ENCODE measurements at places on chromosomes 12 and 14.

DNA sequence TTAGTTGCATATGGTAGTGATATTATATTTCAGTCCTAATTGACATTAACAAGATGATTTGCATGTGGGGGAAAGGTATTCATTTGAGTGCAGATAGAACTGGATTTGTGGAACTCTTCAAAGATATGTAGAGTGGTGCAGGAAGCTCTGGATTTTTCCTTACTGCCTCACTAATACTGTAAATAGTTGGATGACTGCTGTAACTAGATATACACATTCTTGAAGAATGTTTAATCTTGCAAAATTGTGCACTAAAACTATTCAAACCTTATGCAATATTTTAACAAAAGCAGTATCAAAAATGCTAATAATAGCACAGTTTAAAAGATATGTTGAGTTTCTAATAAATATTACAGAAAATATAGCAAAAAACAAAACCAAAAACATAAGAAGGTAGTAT lies 43.1 kb upstream of the ATF7IP start:
- peak; percentile 70 for DNase-seq

DNA sequence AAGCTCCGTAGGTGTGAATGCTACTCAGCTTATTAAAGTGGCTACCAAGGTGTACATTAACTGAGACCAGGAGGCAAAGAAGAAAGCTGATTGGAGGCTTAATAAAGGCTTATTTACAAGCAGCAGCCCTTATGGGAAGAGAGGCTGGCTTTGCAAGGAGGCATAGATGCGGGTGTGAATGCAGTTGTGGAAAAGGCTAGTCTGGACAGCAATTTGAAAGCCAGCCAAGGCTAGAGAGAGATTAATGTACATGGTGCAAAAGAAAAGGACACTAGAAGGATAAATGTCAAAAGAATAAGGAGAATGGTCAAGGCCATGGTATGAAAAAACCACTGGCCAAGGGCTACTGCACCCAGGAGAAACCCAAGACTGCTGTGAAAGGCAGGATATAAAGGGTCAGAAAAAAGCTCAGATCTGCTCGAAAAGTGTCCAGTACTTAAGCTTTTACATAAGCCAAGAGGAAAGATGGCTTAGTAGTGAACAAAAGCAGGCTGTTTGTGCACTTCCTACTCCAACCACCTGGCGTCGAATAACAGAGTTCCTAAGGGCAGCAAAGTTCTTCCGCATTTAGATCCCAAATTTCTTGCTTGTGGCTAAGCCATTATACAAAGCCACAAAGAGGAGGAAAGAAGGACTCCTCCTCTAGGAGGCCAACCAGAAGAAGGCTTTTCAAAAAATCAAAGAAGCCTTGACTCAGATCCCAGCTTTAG lies 24.0 kb downstream of the KLRK1 start:
- peak; percentile 34 for DNase-seq

DNA sequence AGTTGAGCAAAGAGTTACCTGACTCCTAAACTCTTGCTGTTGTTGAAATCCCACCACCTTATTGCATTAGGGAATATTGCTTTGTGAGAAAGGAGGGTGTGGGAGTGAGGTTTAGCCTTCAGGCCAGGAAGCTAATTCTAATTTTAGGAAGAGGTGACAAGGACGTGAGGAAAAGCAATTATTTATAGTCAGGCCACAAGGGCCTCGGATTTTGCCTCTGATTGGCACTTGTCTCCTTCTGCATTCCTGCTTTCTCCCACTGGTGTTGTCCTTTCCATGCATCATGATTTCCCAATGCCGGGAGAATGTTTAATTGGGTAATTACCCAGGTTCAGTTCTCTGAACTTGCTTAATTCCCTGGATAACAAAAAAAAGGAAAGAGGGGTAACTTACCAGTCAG lies 37.9 kb upstream of the SLC38A2 start:
- no peak for DNase-seq

GRCh38 chr14:65465584-65465983 lies 53.1 kb downstream of the FUT8 start:
- no peak for DNase-seq

DNA sequence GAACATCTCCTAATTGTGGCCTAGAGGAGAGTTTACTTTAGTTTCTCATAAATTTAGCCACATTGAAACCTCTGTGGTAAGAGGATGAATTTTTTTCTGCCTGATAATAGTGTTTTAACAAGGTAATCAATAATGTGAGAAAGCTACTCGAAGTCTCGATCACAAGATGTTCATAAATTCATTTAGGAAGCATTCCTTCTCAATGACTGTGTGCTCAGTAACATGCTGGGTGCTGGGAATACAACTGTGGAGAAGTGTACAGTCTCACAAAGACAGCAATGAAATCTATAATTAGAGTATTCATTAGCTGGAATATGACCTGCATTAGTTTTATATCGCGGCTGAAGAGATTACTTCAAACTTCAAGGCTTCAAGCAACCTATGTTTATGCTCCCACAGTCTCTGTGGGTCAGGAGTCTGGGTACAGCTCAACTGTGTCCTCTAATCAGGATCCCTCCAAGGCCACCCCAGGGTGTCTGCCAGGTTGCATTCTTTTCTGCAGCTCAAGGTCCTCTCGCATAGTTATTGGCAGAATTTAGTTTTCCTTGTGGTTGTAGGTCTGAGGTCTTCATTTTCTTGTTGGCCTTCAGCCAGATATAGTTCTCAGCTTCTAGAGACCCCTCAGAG lies 167.6 kb downstream of the ANO4 start:
- peak; percentile 20 for DNase-seq

DNA sequence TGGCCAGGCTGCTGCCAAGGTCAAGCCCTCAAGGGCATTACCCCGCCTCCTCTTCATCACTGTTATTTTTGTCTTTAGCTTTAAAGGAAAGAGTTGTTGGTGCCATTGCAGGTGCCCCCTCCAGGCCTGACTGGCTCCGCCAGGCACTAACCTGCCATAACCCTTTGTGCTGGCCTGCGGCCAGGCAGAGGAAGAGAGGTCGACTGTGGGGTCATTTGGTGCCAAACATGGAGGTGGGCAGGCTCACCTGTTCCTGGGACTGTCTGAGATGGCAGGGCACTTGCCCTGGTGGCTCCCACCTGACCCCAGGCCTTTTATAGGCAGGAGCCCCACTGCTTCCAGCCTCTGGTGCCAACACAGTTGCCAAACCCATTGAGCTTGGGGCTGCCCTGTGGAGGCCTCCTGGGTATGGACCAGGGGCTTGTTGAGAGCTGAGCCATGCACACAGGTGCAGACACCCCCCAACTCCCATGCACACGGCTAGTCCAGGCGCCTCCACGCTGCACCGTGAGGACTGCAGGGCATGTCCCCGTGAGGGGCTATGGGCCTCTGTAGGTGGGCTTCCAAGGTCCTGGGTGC lies 29.4 kb upstream of the PLD4 start:
- DNase-seq: no peak

DNA sequence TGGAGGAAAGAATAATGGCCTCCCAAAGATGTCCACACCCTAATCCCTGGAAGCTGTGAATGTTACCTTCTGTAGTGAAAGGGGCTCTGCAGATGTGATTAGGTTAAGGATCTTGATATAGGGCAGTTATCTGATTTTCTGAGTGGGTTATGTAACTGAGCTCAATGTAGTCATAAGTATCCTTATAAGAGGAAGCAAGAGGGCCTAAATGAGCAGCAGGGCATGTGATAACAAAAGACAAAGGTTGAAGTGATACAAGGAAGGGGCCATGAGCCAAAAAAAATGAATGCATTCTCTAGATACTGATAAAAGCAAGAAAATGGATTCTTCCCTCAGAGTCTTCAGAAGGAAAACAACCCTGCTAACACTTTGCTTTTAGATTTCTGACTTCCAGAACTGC lies 78.8 kb downstream of the OSBPL8 start:
- no peak for DNase-seq

GRCh38 chr12:104138797-104139152 lies 765 bp upstream of the NFYB start:
- peak; percentile 15 for DNase-seq

DNA sequence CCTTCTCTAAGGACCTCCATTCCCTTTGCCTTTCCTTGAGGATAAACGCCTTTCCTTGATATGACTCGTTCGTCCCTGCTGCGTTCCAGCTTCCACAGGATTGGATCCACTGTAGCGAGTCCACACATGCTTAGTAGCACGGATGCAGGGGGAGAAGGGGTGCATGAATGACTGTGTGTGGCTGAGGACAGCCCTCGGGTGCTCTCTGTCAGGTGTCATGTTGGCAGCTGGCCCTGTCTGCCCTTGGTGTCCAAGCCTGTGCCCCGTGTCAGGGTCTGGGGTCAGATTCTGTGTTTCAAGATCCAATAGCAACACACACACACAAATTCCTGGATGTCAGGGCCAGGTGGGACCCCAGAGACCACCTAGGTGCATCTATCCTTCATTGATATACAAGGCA lies 17.5 kb upstream of the KRT80 start:
- DNase-seq: no peak

DNA sequence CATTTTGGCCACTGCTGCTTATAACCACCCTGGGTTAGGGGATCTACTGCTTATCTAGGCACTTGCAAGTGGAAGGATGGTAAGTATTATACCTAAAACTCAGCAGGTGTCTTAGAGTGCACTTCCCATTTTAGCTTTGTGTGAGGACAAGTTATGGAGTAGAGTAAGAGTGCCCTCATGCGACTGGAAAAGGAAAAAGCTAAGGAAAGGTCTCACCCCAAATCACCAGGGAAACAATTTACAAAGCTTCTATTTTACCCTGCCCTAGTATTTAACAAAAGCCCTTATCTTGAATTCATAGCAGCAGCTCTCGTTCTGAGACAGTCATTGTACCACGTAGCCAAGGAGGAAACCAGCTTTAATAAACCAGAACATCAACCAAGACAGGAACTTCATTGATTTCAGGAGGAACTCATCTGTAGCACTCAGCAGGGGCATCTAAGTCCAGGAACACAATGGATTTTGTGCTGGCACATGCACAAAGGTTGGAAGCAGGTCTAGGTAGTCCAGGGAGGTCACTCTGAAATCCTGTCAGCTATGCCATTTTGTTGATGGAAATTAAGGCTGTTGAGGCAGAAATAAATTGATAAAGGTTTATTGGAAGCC lies 2.9 kb downstream of the RDH12 start:
- DNase-seq: peak; percentile 50

DNA sequence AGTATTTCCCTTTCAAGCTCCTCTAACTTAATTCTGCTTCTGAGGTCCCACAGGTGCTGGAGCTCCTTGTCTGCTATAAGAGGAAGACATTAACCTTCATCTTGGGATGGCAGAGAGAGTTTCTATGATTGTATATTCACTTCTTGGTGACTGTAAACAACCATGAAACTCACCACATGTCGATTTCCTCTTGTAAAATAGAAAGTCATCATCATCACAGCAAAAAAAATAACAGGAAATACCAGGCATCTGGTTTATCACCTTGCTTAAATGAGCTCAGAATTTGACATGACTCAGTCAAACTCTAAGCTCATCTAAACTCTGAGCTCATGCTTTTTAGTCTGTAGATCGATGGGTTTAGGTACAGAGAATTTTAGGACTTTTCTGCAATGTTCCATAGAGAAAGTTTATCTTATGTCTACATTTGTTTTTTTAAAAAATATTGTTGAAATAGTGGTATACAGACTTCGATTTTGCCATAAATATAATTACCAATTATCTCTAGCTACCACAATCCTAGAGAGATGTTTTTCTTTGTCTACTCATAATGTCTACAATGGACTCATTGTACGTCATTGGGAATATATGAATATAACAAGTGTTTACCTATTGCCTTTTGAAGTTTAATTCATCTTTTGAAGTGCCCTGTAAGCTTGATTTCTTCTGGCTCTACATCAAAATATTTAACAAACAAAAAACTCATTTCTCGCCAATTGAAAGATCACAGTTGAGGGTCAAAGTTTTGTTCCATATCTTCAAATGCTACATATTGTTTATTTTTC lies 58.4 kb downstream of the IGF1 start:
- no peak for DNase-seq

- no peak for DNase-seq
Measured at GRCh38 chr14:92978229-92979021, 55.5 kb downstream of the CHGA start.

DNA sequence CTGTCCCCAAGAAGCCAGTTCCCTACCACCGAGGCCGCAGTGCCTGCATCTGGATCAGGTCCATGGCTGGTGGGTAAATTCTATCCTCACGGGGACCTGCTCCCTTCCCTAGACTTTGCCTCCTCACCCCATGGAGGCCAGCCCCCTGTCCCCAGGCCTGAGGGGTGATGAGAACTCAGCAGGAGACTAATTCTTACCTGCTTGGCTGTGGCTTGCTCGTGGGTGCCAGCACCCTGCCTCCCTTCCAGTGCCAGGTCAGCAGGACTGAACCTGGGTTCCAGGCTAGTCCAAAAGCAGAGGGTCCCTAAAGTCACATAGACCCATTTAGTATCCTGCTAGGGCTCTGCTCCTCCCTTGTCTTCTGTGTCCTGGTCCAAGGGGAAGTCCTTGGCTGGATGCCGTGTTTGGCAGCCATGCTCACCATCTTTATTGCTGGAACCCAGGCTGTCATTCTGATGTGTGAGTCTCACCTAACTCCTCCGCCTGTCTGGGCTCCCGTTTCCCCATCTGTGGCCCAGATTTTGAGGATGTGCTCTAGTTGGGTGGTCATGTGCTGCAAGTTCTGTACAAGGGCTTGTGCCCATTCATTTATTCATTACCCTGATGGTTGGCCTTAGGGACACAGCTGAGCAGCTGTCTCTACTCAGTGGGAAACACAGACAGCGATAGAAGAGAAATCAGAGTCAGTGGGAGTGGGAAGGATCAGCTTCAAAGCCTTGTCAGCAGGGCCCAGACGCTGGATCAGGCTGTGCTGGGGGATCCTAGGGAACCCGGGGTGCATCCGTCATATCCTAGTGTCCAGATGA lies 949 bp downstream of the PLBD2 start:
- DNase-seq: peak; percentile 69

- DNase-seq: no peak
Measured at GRCh38 chr12:94699801-94700200, 49.4 kb upstream of the TMCC3 start.

- DNase-seq: no peak
Measured at GRCh38 chr12:89344043-89344861, 8.0 kb downstream of the DUSP6 start.

GRCh38 chr12:47707355-47707754 lies 1.5 kb upstream of the RPAP3 start:
- DNase-seq: no peak

DNA sequence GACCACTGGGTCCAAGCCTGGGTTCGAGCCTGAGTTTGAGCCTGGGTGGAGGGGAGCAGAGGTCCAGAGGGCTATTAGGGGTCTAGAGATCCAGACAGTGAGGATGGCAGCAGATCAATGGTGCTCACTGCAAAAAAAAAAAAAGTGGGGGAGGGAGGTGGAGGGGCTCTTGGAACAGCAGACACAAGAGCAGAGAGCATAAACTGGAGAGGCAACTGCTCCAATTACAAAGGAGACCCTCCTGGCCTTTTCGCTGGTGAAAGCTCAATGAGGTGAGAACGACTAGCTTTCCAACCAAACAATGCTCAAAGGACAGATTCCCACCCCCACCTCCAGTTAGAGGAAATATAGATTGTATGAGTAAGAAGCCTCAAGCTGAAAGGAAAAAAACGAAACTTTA lies 124.2 kb upstream of the TSPAN8 start:
- no peak for DNase-seq

Data from AG10803 (cell line).